ENCODE measurements at places on chromosomes 2 and 18. TPM values are rescaled to one million over a fixed set of nuclear protein-coding genes. Genes with fewer than 3 reads are reported as not detected.

- no peak for DNase-seq
Measured at GRCh38 chr2:141021109-141021508, 1109.7 kb downstream of the LRP1B start.

DNA sequence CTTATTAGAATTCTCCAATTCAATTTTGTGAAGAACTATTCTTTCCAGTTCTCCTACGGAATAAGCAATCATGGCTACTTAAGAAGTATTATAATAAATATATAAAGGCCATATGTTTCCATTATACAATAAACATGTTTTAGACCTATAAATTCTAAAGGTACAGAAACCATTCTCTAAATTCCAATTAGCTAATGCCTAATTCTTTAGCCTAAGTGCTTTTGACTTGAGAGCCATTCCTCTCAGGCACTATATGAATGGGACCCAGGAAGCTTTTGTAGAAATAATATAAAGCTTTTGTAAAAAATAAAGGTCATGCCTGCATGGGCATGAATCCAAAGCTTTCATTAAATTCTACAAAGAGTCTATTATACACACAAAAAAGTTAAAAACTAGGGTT is 161.0 kb upstream of the UNC80 start:
- no peak for DNase-seq

- DNase-seq: no peak
Measured at GRCh38 chr2:176147800-176148496, 3.4 kb upstream of the HOXD4 start.

DNA sequence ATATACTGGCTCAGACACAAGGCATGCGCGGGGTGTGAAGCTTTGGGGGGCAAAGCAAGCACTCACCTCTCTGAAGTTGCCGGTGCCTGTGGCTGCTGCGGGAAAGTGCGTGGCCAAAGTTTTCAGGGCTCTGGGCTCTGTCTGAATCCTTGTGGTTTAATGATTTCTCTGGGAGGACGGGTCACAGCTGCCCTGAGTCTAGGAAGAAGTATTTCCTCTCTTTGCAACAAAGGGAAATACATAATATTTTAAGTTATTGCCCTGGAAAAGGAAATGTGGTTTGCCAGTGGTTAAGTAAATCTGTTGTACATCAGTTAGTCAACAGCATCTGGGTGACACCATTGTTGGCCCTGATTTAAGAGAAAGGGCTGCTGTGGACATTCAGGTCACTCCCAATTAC is 56.7 kb upstream of the ZDBF2 start:
- no peak for DNase-seq

GRCh38 chr2:232794981-232795380 is 18.6 kb upstream of the KCNJ13 start:
- DNase-seq: no peak

GRCh38 chr18:75131381-75132000 is 77.4 kb downstream of the PTGR3 start:
- DNase-seq: no peak

DNA sequence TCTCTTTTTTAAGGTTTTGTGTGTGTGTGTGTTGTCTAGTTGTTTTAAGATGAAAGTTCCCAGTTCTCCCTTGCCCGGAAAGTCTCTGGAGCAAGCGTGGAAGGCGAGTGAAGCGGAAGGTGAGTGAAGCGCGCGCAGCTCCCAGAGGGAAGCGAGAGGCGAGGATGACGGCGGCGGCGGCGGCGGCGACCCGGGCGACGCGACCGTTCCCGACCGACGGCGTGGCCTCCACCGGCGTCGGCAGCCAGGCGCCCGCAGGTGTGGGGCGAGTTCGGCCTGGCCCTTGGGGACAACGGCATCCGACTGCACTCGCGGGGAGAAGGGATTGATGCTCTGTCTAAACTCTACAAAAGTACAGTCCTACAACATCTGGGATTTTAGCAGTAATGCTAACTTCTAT is 321.9 kb downstream of the CELF4 start:
- no peak for DNase-seq

- no peak for DNase-seq
Measured at GRCh38 chr18:12049978-12050811, 43.4 kb upstream of the ANKRD62 start.

GRCh38 chr2:13698847-13699246 is 933.7 kb upstream of the LRATD1 start:
- no peak for DNase-seq

GRCh38 chr2:121368836-121369235 is 83.8 kb upstream of the TFCP2L1 start:
- DNase-seq: no peak

- no peak for DNase-seq
Measured at GRCh38 chr2:133657591-133657990, 89.3 kb upstream of the NCKAP5 start.

DNA sequence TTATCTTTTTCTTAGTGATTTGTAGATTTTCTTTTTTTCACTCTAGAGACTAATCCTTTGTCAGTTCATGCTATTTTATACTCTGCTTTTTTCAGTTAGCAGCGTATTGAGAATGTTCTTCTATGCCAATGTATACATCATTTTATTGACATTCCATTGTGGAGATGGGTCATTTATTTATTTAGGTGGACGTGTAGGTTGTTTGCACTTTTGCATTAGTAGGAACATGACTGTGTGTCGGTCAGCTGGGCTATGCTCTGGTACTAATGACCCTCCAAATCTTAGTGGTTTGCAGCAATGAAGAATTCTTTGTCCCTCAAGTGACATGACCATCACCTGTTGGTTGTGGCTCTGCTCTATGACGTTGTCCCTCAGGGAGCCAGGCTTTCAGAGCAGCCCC is 33.6 kb downstream of the HPCAL1 start:
- DNase-seq: no peak

GRCh38 chr2:190929919-190930318 is 49.3 kb downstream of the GLS start:
- no peak for DNase-seq

DNA sequence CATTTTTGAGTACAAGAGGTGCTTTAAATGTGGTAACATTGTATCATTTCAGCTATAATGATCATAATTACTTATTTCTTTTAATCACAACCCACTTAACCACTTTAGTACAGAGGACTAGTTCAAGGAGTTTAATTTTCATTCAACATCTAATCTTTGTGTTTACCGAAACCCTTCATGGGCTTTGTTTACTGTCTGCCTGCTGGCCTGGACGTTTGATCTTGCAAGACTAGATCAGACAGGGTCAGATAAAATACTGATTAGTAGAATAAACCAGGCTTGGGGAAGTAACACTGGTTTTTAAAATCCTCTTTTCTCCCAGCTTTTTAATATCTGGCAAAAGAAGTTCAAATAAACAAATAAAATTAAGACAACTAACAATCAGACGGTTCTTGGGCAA is 93.6 kb downstream of the SATB2 start:
- DNase-seq: no peak

GRCh38 chr18:48802543-48803290 is 148.0 kb downstream of the SMAD7 start:
- peak; percentile 13 for DNase-seq

- no peak for DNase-seq
Measured at GRCh38 chr2:123103902-123104301, 921.2 kb upstream of the CNTNAP5 start.

- DNase-seq: no peak
Measured at GRCh38 chr18:78713069-78713468, 266.5 kb upstream of the SALL3 start.

GRCh38 chr2:88603146-88603545 is 24.1 kb downstream of the EIF2AK3 start:
- no peak for DNase-seq

- no peak for DNase-seq
Measured at GRCh38 chr18:44791520-44791919, 110.8 kb downstream of the SETBP1 start.

Gene STPG4
- not detected for total RNA-seq

Gene GAREM1
- 8.6 TPM for total RNA-seq

Gene LHCGR
- 0.16 TPM for total RNA-seq

Data from left ventricle myocardium inferior (tissue), 1 donor.